M059J (cell line): ENCODE measurements at places on chromosomes 6 and 20.

DNA sequence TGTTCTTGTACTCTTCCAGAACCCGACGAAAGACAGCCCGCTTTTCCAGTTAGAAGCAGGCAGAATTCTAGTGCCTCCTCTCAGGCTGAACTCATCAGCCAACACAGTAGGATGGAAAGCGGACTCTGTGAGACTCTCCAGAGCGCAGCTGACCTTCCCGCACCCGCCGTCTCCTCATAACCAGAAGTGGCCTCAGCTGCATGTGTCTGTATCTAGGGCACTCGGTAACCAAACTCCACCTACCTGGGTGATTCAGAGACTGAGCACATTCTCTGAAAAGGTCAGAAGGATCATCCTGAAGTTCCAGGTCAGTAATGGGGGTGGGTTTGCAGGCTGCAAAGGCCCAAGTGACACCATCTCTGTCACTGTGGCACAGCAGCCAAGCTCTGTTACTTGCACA is 66.7 kb upstream of the NFATC2 start:
- no peak for DNase-seq

GRCh38 chr20:48714764-48715163 is 113.0 kb downstream of the PREX1 start:
- DNase-seq: no peak

DNA sequence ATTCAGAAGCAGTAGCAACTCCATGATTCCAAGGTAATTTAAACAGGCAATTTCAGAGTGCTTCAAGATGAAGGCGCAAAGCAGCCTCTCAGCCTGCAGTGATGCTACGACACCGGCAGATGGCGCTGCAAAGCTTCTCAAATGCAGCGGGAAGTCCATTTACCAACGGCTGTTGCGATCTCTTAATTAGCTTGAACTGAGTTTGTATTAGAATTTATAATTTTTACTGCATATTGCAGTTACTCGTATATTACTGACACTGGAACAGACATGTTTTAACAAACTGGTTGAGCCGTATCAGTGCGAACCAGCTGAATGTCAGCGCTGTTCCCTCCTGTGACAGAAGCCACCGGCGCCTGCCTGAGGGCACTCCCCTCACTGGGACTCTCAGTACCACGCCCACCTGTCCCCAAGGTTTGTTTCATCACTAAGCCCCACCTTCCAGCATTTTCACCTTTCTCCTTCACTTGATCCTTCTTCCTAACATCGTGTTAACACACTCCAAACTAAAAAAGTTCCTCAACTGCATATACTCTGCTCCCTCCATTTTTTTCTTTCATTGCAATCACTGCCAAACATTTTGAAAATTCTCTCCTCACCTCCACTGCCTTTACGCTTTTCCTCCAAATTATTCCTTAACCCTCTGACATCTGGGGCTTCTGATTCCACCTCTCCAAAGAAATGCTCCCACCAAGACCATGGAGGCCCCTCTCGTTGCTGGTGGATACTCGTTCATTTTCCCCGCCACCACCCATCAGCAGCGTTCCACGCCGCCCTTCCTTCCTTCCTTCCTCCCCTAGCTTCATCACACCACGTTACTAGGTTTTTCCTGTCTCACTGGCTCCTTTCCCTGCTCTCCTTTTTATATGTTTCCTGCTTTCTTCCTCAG is 14.5 kb downstream of the GNL1 start:
- DNase-seq: peak; percentile 83

DNA sequence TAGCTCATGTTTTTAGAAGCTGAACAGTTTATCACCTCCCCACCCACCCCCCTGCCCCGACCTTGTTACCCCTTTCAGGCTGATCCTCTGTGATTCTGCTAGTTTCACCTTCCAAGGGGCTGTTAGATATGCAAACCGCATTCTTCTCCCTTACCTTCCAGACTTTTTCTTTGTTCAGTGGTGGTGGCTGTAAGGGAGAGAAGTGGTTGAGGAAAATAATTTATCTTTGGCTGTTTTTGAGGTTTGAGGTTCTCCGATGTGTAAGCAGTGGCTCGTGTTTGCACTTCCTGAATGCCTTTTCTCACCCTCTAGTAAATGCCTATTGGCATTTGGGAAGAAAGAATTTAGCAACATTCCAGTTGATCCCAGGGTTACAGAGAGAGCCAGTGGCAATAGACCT is 69.4 kb upstream of the KCNG1 start:
- DNase-seq: peak; percentile 30

DNA sequence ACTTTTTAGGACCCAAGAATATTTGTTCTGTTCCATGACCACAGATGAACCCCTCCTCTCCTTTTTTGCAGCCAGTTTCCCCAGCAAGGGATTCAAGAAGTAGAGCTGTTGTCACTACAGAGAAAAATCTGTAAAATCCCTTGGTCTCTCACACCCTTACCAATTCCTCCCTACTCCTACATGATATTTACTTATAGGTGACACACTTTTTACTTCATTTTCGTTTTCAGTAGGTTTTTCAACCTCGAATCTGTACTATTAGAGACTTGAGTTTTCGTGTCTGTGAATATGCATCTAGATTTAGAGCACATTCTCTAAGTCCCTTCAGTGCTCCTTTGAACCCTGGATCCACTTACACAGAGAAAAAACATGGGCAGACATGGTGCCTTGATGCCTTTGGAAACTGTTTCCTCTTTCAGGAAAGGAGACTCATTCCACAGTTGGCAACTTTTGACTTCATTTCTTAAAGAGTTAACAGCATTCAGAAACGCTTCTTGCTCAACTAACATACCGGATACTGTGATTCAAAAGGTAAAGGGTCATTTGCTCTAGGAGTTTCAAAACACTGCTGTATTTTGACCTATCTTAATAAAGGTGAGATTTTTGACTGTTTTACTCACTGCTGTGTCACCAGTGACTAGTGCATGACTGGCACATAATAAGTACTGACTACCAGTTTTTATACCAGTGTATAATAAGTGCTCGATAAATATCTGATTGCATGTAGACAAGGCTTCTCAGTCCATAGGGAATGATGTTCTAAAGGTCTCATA is 50.6 kb downstream of the LAMA4 start:
- DNase-seq: peak; percentile 97

GRCh38 chr6:12472601-12473038 is 182.5 kb downstream of the EDN1 start:
- peak; percentile 99 for DNase-seq

- DNase-seq: no peak
These were observed 107.2 kb downstream of the MMS22L start for GRCh38 chr6:97175806-97176205.

GRCh38 chr6:56649053-56649769 is 6.5 kb upstream of the DST start:
- DNase-seq: no peak

DNA sequence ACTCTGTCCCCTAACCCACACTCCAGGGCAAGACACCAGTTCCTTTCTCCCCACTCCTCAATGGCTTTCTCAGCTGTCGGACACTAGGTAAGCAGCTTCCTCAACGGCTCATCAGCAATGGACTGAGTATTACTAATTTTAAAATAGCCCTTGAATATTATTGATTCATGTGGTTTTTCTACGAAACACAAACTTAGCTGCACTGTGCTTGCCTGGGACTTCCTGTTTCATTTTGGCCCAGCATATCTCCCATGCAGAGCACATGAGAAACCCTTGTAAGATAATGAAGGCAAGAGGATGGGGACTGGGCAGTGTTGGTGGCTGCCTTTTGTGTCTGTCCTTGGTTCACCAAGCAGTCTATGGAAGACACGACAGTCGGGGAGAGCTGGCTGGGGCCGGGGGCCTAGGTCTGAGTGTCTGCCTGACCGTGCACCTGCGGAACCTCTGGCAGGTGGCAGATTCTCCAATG is 48.9 kb downstream of the RNASET2 start:
- DNase-seq: no peak

- peak; percentile 97 for DNase-seq
These were observed 87.2 kb downstream of the FKBP5 start for GRCh38 chr6:35601331-35602132.

DNA sequence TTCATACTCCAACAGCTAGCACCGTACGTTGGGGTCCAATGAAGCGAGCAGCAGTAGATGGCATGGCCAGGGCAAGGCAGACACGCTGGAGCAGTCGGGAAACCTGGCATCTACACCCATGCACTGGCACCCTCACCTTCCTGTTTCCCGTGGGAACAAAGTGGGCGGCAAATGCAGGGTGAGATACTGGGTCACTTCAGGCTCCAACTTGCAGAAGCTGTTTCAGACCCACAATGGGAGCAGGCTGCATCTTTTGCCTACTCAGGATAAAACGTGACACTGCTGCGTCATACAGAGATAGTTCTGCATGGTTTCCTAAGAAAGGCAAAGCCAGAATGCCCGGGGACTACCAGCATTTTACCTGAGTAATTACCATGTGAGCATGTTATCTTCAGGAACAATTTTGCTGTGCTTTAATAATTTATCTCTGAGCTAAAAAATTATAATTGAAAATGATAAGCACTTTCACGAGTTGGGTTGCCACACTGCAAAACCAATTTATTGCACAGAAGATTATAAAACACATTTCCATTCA is 10.9 kb upstream of the CD93 start:
- no peak for DNase-seq

- DNase-seq: no peak
These were observed 143.5 kb upstream of the BMP2 start for GRCh38 chr20:6623989-6624388.

- no peak for DNase-seq
These were observed at the start of gene WFDC13 for GRCh38 chr20:45701873-45702272. TSS of gene WFDC13 (plus strand) at chr20:45702038. CDS start at chr20:45702124, 86 bp downstream.

- peak; percentile 69 for DNase-seq
These were observed 18.3 kb downstream of the RPS6KA2 start for GRCh38 chr6:166608774-166609173.

DNA sequence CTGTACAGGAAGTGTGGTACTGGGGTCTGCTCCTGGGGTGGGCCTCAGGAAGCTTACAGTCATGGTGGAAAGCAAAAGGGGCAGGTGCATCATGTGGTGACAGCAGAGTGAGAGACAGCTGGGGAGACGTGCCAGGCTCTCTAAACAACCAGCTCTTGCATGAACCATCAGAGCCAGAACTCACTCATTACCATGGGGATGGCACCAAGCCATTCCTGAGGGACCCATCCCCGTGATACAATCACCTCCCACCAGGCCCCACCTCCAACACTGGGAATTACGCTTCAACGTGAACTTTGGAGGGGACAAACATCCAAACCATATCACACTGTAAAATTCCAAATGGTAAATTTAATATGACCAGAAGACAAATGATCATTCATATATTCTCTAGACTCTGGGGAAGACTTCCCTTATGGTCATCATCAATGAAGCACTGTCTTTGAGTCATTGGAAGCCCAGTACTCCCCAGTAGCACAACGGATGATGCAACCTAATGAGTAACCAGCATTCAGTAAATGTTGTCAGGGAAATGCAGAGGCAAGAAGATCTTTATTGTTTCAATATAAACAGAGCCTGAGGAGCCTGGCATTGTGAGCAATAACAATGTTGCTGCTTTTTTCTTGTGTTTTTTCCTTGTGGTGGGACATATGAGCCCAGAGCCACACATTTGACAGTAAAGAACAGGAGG is 48.2 kb upstream of the RALY start:
- peak; percentile 72 for DNase-seq

DNA sequence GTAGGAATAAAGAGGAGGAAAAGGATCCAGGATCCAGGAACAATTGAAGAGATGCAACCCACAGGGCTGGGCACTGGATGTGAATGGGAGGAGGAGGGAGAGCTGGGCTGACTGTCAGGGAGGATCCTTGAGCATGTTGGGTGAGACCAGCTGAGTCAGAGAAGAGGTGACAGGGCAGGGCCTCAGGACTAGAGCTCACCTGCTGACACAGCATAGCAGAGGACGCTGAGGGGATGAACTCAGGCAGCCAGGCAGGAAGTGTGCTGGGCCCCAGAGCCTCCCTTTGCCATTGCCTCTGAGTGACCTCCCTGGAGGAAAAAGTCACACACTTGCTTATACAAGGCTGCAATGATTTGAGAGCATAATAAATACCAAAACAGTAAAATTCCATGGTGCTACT is 72.3 kb downstream of the ZNF133 start:
- peak; percentile 24 for DNase-seq

- peak; percentile 55 for DNase-seq
These were observed 295.9 kb upstream of the FERMT1 start for GRCh38 chr20:6418732-6419131.

DNA sequence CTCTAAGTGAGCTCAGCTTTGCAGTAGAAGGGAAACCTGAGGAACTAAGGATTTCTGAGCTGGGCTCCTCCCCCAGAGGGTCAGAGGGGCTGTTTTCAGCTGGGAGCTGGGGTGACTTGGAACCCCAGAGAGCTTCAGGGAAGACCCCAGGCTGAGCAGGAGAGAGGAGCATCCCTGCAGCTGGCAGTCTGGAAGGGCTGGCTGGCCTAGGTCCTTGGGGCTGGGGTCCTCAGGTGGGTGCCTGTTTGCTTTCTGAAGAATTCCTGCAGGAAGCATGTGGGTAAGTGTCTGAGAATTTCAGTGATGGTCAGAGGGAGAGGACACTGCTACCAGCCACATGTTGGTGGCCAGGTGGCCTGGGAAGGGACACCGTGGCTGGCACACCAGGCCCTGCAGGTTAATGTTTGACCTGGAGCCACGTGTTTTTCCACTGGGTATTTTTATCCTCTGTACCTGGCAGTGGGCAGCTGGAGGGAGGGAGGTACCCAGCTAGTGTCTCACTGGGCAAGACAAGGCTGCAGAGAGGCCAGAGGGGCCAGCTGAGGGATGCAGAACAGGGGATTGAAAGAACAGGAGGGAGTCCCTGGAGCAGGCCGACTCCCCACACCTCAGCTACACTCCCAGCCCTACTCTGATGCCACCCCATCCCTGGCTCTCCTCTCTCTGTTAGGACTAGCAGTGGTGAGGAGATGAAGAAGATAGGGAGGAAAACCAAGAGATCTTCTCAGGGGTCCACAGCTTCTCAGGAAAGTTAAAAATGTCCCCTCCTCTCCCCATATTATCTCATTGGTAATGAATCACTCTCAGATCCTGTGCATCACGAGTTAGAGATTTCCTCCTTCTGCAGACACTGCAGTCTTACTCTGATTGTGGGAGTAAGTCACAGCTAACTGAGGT is 143.6 kb downstream of the VEGFA start:
- no peak for DNase-seq

DNA sequence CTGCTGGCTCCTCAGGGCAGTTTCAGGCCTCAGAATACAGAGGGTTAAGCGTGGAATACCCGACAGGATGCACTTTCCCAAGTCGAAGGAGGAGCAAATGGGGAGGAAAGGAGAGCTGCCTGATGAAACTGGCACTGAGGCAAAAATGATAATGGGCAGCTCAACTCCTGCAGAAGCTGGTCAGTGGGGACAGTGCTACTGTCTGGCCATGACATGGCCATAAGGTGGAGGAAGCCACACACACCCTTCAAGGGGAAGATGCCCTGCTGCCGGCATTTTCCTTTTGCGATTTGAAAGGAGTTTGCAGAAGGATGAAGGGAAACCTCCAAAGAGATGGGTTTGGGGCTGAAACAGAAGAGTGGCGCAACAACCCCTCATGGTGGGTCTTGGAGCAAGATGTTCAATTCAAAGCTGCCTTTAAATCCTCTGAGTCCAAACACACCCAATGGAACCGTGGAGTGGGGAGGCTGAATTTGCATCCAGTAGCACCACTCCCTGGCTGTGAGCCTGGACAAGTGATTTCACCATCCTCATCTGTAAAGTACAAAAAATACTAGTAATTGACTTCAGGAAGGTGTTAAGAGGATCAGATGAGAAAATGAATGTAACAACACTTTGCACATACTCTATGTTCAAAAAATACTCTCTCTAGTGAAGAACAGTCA is 3.2 kb downstream of the ADIG start:
- DNase-seq: no peak

- DNase-seq: no peak
These were observed 31.9 kb upstream of the FAM135A start for GRCh38 chr6:70381417-70381782.

GRCh38 chr6:39102071-39102820 is 12.7 kb downstream of the SAYSD1 start:
- DNase-seq: no peak
